CD8-positive, alpha-beta memory T cell (primary cell): ENCODE measurements at places on chromosomes 12 and 14. TPM values are rescaled to one million over a fixed set of nuclear protein-coding genes. Genes with fewer than 3 reads are reported as not detected.
A peak's percentile ranks its signal among the peaks of the same experiment; 100 is the strongest.

RTL1 gene
- total RNA-seq: not detected

PLCZ1 gene
- total RNA-seq: not detected

TRIM9 gene
- total RNA-seq: 1.0 TPM

MYF6 gene
- total RNA-seq: not detected

P2RX7 gene
- 4.3 TPM for total RNA-seq

MTHFD1 gene
- 256 TPM for total RNA-seq

SCAF11 gene
- 114 TPM for total RNA-seq

DNA sequence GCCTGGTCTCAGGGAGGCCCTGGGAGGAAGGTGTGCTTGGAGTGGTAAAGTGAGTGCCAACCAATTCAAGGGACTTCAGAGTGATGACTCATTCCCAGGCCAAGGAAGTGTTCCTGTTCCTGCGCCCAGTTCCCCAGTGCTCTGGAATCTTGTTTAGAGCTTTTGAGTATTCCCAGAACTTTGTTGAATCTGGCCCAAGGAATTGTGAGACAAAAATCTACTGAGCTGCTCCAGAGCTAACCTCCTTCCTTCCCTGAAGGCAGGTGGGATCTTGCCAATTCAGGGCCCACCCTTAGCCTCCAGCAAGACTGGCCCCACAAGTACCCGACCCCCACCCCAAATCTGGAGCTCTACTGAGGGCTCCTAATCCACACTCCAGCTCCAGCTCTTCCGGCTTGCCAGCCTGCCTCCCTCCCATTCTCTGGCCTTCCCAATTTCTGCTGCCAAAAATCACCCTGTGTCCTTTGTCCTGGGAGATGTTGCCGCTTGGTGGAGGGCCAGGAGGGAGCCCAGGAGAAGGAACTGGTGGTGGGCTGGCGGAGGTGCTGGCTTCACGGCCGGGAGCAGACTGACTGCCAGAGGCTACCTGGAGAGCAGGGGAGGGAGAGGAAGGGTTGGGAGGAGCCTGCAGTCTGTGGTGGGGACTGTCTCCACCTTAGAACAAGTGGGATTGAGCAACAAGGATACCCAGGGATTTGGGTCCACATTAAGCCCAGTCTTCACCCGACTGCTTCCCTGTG, 2.0 kb upstream of the ATN1 start:
- H3K27me3 ChIP-seq: no peaks in the 10 kb centered on the region
- no peaks in the 10 kb centered on the region for H3K36me3 ChIP-seq
- no peak overlapping the region for H3K4me3 ChIP-seq

DNA sequence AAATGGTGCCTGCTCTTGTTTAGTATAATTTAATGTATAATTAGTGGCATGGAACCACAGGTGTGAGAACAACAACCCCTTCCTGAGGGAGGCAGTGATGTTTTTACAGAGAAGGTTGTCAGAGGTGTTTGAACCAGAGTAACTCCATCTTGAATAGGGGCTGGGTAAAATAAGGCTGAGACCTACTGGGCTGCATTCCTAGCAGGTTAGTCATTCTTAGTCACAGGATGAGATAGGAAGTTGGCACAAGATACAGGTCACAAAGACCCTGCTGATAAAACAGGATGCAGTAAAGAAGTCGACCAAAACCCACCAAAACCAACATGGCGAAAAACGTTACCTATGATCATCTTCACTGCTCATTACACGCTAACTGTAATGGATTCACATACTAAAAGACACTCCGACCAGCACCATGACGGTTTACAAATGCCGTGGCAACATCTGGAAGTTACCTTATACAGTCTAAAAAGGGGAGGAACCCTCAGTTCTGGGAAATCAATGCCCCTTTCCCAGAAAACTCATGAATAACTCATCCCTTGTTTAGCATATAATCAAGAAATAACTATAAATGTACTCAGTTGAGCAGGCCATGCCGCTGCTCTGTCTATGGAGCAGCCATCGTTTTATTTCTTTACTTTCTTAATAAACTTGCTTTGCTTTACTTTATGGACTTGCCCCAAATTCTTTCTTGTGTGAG, 47.8 kb upstream of the LTA4H start:
- DNase-seq: no peak
- H3K27ac ChIP-seq: no peak overlapping the region
- no peaks in the 10 kb centered on the region for H3K27me3 ChIP-seq
- no peaks in the 10 kb centered on the region for H3K4me1 ChIP-seq

- no peak for DNase-seq
- H3K27ac ChIP-seq: no peak overlapping the region
- H3K4me1 ChIP-seq: no peaks in the 10 kb centered on the region
- H3K27me3 ChIP-seq: no peaks in the 10 kb centered on the region
- no peaks in the 10 kb centered on the region for H3K36me3 ChIP-seq
Observed at GRCh38 chr14:32662211-32662610, 276.5 kb upstream of the NPAS3 start.

DNA sequence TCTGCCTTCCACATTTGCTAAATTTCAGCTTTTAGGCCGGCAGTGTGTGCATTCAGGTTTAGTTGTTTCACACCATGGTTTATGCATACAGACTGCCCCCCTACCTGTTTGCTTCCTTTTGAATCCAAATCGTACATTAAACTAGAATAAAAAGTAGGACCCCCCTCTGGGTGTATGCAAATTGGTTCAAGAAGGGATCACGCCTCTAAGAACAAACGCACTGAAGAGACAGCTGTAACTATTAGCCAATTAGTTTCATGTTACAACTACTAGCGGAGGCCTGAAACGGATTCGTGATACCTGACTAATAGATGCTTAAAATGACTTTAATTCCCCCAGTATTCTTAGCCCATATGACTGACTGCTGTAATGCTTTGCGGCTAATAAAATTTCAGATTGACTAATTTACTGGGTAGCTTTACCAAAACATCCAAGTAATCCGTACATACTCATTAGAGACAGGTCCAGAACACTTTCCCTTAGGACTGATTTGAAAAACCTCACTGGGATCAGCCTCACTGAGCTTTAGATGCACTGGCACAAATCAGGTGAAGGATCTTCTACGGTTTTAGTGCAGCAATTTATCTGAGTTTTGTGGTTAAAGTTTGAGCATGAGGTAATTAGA, 411.8 kb downstream of the NPAS3 start:
- H3K4me3 ChIP-seq: no peak overlapping the region
- no peaks in the 10 kb centered on the region for H3K27me3 ChIP-seq
- H3K36me3 ChIP-seq: no peaks in the 10 kb centered on the region

GRCh38 chr14:21263284-21264024, 5.8 kb downstream of the HNRNPC start:
- DNase-seq: no peak
- H3K4me3 ChIP-seq: no peak overlapping the region
- H3K27ac ChIP-seq: no peak overlapping the region
- H3K36me3 ChIP-seq: peaks cover 60% of the 10 kb centered on the region
- H3K4me1 ChIP-seq: peaks cover 78% of the 10 kb centered on the region

- H3K4me3 ChIP-seq: no peak overlapping the region
- H3K27me3 ChIP-seq: no peaks in the 10 kb centered on the region
- no peak overlapping the region for H3K27ac ChIP-seq
- no peaks in the 10 kb centered on the region for H3K36me3 ChIP-seq
- DNase-seq: no peak
- H3K4me1 ChIP-seq: no peaks in the 10 kb centered on the region
Observed at GRCh38 chr12:23760495-23760894, 189.0 kb downstream of the SOX5 start.

GRCh38 chr12:120290609-120291305, 946 bp downstream of the RNU4-2 start:
- peak; percentile 28 for DNase-seq
- no peaks in the 10 kb centered on the region for H3K27me3 ChIP-seq
- H3K4me1 ChIP-seq: peaks cover 16% of the 10 kb centered on the region
- peak overlapping the region; percentile 100 for H3K27ac ChIP-seq
- peak overlapping the region; percentile 42 for H3K4me3 ChIP-seq

DNA sequence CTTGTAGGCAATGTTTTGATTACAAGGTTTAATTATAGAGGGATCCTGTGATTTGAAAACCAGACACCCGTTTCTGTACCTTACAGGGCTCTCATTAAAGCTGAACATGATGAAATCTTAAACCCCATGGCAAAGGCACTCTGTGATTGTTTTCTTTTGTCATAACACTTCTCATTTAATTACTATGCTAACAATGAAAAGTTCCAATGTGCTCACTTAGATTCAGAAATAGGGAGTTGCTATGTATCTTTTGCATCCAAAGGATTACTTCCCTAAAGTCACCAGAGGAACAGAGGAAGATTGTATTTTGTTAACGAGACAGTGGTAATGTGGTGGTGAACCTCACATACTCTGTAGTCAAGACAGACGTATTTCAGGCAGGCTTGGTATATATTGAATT, 81.5 kb upstream of the MYF6 start:
- H3K27me3 ChIP-seq: no peaks in the 10 kb centered on the region
- no peak overlapping the region for H3K4me3 ChIP-seq
- H3K4me1 ChIP-seq: no peaks in the 10 kb centered on the region
- no peak for DNase-seq
- no peak overlapping the region for H3K27ac ChIP-seq
- H3K36me3 ChIP-seq: no peaks in the 10 kb centered on the region

DNA sequence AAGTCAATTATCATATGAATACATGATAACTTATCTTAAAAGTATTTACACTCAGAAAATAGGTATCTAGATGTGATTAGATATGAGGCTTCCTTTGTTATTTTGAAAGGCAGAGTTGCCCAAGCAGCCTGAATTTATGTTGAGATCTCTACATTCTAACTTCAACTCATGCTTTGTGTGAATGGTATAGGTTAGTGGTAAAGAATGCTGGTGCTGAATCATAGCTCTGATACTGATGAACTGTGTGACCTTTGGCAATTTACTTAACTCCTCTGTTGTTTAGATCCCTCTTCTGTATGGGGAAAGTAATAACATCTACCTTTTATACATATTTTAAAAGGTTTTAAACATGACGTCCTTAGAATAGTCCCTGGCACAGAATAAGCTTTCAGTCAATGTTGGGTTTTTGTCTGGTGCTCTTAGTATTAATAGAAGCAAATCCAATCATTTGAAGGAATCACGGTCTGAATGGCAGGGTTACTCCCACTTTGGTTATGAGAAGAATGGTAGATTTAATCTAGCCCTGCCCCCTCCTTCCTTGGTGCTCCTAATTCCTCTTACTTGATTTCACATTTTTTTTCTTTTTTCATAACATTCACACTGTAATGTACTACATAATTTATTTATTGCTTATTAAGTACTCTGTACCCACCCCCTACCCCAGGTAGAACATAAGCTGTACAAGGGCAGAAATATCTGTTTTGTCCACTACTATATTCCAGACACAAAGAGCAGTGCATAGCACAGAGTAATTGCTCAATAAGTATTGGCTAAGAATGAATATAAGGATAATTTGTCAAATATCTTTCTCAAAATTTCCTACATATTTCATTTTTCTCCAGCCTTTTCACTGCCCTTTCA, 203.3 kb upstream of the KRR1 start:
- no peak for DNase-seq
- no peaks in the 10 kb centered on the region for H3K36me3 ChIP-seq
- no peak overlapping the region for H3K4me3 ChIP-seq
- no peaks in the 10 kb centered on the region for H3K27me3 ChIP-seq

DNA sequence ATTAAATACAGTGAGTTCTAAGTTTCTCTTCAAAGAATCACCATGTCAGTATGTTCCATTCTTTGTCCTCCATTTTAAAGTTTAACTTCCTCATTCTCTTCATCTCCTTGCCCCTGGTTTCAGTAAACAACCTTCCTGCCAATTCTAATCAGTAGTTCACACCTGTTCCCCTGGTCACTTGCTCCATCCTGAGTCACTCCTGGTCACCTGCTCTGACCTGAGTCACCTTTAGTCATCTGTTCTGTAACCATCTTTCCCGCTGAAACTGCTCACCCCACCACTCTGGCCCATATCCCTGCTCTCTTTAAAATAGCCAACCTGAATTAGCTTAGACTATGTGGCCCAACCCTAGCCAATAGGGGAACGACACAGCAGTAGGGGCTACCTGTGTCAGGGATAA, 1447.4 kb upstream of the TMEM132C start:
- H3K36me3 ChIP-seq: no peaks in the 10 kb centered on the region
- no peak overlapping the region for H3K4me3 ChIP-seq
- H3K27me3 ChIP-seq: no peaks in the 10 kb centered on the region
- DNase-seq: no peak
- no peaks in the 10 kb centered on the region for H3K4me1 ChIP-seq

- no peak overlapping the region for H3K4me3 ChIP-seq
- no peak for DNase-seq
- no peak overlapping the region for H3K27ac ChIP-seq
- H3K4me1 ChIP-seq: no peaks in the 10 kb centered on the region
Observed at GRCh38 chr12:65814038-65814437, 10.2 kb upstream of the HMGA2 start.

- no peak for DNase-seq
- no peak overlapping the region for H3K4me3 ChIP-seq
- H3K36me3 ChIP-seq: peaks cover 29% of the 10 kb centered on the region
- no peak overlapping the region for H3K27ac ChIP-seq
- no peaks in the 10 kb centered on the region for H3K27me3 ChIP-seq
Observed at GRCh38 chr12:50988051-50988450, 35.7 kb downstream of the HIGD1C start.

DNA sequence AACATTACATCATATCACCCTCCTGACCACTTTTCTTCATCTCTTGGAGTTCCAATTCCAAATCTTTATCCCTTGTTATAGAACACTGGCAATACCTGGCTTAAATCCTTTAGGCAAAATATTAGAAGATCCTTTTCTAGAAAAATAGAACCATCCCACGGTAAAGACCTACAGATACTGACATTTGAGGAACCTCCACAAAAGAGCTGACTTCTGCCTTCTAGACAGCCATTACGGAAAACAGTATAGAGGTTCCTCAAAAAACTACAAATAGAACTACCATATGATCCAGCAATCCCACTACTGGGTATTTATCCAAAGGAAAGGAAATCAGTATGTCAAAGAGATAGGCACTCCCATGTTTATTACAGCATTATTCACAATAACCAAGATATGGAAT, 241.7 kb upstream of the AMIGO2 start:
- H3K4me1 ChIP-seq: peaks cover 18% of the 10 kb centered on the region
- H3K27me3 ChIP-seq: no peaks in the 10 kb centered on the region
- H3K4me3 ChIP-seq: no peak overlapping the region
- H3K36me3 ChIP-seq: no peaks in the 10 kb centered on the region
- H3K27ac ChIP-seq: no peak overlapping the region
